ENCODE measurements at places on chromosomes 6 and 20.

DNA sequence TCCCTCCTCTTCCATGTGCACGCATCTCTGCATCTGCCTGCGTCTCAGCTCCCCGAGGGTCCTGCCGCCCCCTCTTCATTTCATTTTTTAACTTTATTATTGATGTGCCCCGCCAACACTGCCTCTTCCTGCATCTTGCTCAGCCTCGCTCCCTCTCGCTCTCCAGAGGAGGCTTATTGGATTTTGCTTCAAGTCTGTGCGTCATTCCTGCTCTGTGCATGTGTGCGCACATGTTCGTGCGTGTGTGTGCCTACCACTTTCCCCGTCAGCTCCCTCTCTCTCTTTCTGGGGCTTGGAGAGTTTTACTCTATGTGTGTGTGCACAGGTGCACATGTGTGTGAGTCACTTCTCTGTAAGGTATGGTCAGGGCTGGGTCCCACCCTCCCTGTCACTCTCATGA lies 71.8 kb upstream of the NNAT start:
- no peak for DNase-seq

DNA sequence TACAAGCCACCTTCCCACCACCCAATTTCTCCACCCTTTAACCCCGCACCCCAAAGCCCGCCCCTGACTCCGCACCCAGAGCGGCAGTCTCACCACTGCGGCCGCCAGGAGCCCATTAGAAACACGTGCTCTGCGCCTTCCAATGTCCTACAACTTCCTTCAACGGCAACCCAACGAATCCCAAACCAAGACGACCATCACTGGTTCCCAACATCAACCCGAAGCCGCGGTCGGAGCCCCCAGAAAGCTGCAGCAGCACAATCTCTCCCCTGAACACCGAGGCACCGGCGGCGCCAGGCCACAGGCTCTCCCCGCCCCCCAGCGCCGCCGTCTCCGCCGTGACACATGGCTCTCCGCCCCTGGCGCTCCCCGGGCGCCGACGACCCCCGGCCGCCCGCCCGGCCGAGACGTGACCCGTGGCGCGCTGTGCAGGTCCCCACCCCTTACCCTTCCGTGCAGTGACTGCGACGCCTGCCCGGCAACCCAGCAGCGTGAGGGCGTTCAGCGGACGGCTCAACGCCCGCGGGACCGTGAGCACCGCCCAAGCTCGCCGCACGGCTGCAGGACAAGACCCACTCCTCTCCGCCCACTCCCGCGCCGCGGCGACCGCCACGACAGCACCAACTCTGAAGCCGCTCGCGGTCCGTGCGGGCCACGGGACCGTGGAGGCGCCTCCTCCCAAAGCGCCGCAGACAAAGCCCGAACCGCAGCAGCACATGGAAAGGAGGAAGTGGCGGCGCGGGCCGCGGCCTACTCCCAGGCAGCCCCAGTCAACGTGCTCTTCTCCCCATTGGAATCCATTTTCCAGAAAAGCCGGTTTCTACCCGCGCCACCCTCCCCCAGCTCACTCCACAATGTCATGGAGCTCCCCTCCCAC lies 551 bp downstream of the SYNCRIP start:
- DNase-seq = peak; percentile 45

DNA sequence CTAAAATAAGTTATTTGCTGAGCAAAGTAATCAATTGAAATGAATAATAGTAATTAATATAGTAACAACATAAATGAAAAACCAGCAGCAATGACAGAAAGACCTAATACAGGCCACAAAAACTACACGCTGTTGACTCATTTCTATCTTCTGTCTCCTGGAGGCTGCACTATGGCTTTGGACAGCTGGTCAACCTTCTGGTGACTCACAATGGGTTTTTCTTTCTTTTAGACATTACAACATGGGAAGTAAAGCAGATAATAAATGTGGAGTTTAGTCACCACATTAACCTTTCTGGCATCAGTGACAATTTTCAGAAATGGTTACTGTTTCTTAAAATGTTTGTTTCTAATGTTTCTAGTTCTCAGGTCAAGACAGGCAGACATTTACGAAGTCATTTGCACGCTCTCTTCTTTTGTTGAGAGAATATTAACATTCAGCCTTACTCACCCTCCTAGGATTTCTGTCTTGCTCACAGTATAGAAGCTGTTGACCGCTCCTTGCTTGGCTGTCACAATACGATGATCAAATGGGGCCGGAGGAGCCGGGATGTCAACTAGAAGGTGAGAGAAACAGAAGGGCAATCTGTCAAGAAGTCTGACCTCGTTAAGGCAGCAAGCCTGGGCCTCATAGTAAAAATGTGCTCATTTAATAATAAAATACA lies 62.2 kb downstream of the MYLK4 start:
- DNase-seq = no peak

DNA sequence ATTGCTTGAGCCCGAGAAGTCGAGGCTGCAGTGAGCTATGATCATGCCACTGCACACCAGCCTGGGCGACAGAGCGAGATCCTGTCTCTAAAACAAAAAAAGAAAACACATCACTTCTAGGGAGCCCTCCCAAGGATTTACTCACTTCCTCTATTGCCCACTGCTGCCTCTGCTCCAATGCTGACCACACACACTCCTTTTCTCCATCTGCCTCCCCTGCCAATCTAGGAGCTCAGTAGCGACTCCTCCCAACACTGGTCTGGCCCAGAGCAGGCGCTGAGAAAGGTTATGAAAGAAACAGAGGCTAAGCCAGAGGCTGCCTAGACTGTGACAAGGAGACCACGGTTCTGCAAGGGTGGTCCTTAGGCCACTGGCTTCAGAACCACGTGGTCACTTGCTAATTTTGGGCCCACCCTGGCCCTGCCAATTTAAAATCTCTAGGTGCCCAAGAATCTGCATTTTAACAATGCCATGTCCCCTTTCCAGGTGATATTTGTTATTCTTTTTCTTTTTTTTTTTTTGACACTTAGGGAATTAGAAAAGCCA lies 1.3 kb upstream of the E2F1 start:
- no peak for DNase-seq

DNA sequence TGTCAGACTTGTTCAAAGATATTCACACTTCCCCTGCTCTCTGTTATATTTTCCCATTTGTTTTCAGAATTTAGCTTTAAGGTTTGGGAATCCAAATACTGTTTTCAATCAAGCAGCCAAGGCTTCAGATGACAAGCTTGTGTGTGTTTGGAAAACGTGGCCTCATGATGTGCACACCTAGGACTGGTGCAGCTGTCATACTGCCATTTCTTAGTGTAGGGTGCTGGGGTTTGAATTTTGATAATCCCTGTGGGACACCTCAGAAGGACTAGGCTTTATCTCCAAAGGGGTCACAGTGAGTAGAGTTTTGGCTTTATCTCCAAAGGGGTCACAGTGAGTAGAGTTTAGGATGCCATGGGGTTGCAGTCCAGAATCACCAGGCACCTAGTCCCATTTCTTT lies 65.3 kb upstream of the JAG1 start:
- no peak for DNase-seq

- no peak for DNase-seq
These were observed 149.9 kb upstream of the BEND6 start for GRCh38 chr6:56804996-56805395.

DNA sequence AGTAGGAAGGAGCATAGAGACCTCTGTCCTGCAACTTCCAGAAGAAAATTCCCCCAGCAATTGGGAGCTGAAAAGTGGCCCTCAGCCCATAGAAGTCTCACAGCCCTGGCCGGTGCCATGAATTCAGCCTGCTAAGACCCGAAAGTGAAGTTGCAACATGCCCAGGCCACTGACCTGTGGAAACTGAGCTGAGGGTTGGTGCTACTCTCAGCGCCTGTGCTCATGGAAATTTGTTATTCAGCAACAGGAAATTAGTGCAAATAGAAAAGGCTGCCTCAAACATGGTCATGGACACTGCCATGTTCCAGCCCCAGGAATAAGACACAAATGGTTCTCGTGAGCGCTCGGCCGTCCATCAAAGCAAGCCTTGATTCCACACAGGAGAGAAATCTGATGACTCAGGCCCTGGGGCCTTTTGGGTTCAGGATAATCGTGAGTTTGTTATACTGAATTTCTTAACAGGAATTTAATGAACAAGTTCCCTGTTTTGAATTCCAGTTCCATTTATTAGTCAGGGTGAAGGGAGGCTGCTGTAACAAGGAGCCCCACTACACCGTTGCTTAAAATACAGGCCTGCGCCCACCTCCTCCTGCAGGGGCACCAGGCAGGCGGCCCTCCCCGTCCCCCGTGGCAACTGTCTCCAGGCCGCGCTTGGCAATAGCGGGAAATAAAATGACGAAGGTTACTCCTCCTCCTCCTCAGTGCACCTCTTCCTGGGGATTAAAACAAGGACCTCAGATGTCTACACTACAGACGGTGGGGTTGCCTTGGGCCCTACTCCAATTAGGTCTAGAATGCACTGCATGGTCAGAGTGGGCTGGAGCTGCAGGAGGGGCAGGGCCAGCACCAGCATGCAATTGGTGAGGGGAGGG lies 152.9 kb downstream of the ERMARD start:
- no peak for DNase-seq

- no peak for DNase-seq
These were observed 89.9 kb upstream of the MTHFD1L start for GRCh38 chr6:150775415-150776203.

- DNase-seq = peak; percentile 9
These were observed 5.5 kb downstream of the HTR1B start for GRCh38 chr6:77457720-77458349.

DNA sequence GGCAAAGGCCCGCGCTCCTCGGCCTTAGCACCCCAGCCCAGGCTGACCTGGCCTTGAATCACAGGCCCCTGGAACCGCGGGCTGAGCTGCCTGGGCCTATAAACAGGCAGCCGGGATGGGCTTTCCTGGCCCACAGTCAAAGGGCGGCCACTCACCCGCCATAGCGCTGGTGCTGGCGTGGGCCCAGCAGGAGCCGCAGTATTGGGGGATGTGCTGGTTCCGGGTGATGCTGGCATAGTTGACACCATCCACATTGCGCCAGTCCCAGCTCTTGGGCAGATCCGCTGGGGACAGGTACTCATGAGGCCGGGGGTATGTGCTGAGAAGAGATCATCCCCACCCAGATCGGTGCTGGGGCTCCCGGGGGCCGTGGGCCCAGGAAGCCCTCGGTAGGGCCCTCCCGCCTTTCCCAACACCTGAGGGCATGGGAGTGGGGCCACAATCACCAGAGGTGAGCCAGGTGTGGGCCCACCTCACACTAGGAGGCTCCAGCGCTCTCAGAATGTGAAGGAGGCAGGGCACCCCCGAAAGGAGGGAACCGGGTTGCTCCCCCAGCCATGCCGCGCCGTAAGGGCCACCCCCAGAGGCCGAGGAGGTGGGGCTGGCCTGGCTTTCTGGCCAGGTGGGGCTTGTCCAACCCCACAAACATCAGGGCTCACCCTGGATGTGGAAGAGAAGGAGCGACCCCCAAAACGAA lies 739 bp downstream of the CTSZ start:
- no peak for DNase-seq

DNA sequence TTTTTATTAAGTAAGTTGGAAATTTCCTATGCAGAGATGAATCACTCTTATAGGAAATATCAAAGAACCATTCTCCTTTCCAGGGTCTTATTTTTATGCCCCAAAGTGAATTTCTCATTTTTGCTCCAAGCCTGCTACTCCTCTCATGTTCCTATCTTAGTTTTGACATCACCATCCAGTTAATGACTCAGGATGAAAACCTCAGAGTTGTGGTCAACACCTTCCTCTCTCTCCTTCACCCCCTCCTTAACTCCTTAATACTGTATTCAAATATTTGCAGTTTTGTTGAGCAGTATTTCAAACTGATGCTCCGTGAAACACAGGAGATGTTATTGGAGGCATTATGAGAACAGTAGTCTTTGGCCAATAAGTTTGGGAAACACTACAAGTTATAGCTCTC lies 64.1 kb downstream of the NRN1 start:
- DNase-seq = no peak

GRCh38 chr6:26235302-26235670 lies 129.7 kb upstream of the BTN3A2 start:
- no peak for DNase-seq

DNA sequence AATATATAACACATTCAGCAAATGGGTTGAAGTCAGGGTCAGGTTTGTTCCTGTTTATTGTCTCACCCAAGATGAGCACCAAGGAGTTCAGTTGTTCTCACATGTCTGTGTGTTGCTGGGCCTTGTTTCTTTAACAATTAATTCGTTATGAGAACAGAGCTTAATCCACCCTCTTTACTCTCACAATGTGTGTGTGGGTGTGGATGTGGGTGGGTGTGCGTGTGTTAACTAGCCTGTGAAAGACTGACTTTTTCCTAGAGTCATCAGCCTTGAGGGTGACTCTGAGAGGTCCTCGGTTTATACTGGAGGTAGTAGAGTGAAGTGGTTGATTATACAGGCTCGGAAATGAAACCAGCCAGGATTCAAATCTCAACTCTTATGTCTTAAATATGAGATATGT lies 672.1 kb downstream of the MAFB start:
- no peak for DNase-seq

- no peak for DNase-seq
These were observed 69.6 kb upstream of the ADGRF1 start for GRCh38 chr6:47111685-47112084.

DNA sequence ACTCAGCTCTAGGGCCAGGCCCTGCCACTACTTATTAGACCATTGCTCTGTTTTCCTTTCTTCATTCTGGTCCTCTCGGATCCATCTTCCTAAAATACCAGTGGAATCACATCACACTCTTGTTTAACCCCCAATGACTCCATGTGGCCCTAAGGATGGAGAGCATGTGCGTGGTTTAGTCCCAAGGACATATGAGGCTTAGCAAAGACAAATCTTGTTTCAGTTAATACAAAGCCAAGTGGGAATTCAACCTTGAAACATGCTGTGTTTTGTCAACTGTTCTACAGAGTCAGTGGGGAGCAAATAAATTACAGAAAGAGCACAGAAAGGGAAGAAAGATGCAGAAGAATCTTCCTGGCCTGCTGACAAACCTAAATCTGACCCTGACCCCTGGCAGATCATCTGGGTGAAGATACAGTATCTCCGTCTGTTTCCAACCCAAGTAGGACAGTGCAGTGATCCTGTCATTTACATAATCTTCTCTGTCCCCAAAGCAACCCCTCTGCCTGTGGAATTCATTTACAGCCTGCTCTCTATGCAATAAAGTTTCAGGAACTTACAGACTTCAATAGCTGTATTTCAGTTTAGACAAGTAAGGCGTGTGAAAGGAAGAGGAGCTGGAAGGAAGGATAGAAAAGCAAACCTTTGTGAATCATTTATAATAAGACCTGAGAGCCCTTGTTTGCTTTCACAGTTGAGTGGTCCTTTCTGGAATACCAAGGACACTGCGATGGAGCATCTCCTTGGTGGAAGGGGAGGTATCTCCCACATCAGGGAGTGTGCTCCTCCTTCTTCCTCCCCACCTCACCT lies 144.0 kb downstream of the THBS2 start:
- no peak for DNase-seq

GRCh38 chr6:53369876-53370515 lies 21.2 kb upstream of the ELOVL5 start:
- no peak for DNase-seq
